ENCODE measurements at places on chromosomes 6 and 20.

DNA sequence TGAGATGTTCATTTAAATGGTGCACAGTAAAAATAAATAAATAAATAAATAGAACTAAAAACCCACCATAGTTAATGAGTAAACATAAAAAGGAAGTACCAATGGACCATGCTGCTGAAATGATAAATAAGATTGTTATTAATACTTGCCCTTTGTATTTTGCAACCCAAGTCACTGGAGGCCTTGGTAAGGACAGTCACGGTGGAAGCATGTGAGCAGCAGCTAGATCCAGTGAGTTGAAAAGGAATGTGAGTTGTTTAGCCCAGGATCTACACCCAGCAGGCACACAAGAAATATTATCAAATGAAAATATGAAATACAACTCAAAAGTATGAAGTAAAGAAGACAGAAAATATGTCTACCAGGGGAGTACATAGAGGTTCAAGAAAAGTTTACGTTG lies 6.7 kb downstream of the LGSN start:
- no peak for DNase-seq

GRCh38 chr6:72832271-72832670 lies 210.4 kb downstream of the KCNQ5 start:
- no peak for DNase-seq

DNA sequence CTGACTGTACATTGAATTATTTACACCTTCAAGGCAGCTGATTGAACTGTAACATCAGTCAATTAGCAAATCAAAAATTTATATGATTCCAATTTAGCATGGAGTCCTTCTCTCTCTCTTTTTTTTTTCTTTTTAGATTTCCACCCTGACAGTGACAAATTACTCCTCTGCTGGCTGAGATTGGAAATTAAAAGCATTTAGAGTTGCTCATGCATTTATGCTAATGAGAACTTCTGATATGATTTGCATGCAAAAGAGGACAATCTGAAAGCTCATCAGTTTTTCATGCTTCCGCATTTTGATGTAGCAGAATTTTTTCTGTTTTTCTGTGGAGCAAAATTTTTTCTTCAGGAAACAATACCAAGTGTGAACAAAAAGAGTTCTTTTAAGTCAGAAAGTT lies 130.5 kb upstream of the NOX3 start:
- DNase-seq = no peak

DNA sequence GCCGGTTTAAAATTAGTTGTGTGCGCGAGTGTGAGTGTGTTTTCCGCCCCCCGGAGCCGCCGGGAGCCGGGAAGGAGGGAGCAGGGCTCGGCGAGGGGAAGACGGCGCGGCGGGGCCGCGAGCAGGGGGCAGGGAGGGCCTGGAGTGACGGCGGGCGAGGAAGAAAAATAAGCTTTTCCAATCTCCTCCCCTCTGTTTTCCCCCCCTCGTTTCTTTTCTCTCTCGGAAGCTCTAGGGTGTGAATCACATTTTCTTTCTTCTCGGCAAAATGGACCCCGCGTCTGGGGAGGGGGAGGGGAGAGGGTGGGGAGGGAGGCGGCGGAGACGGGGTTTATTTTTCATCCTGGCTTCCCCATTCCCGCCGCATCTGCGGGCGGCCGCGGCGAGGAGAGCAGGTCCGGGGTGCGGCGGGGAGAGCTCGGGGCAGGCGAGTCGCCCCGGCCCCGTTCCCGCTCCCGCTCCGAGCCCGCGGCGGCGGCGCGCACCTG lies 881 bp downstream of the BICRAL start:
- no peak for DNase-seq

DNA sequence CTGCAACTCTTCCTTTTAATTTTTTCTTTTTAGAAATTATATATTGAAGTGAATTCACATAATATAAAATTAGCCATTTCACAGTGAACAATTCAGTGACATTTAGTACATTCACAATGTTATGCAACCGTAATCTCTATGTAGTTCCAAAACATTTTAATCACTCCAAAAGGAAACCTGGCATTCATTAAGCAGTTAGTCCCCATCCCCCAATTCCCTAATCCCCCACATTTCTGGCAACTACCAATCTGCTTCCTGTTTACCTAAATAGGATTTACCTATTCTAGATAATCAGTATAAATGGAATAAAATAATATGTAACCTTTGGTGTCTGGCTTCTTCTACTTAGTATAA lies 8.5 kb upstream of the DDX27 start:
- DNase-seq = no peak

DNA sequence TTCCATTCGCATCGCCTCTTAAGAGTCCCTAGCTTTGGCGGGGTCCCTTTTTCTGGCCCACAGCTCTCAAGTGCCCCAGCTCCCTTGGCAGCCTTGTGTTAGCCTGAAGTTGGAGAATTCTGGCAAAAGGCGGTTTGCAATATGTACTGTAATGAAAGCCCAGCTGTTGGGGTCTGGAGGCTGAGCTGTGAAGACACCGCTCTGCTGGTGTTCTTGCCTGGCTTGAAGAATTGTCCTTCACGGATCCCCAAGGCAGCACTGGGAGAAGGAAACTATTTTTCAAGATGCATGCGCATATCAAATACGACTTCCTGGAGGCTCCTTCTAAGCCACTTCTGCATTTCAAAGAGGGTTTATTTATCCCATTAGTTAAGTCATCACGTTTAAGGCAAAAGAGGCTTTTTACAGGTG lies 21.4 kb upstream of the CITED2 start:
- DNase-seq = no peak

- DNase-seq = no peak
Measured at GRCh38 chr6:169382735-169383134, 129.1 kb upstream of the THBS2 start.

GRCh38 chr6:166675736-166676135 lies 48.7 kb upstream of the RPS6KA2 start:
- no peak for DNase-seq

DNA sequence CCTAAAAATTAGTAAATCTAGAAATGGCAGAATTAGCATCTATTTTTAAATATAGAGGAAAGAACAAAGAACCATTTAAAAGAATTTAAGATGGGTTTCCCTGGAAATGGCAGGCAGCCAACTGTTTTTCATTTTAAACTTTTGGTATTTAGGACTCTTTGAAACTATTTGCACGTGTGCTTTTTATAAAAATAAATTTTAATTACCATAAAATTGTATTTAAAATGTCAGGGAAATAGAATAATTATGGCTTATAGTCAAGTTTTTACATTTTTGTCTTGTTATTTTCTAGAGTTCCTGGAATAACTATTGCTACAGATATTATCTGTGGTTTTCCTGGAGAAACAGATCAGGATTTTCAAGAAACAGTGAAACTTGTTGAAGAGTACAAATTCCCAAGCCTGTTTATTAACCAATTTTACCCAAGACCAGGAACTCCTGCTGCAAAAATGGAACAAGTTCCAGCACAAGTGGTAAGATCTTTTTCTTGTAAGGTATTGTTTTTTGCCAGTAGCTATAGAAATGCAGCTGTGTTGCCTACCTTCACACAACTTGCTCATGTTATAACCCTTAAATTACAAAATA lies 528.7 kb upstream of the SOX4 start:
- no peak for DNase-seq

DNA sequence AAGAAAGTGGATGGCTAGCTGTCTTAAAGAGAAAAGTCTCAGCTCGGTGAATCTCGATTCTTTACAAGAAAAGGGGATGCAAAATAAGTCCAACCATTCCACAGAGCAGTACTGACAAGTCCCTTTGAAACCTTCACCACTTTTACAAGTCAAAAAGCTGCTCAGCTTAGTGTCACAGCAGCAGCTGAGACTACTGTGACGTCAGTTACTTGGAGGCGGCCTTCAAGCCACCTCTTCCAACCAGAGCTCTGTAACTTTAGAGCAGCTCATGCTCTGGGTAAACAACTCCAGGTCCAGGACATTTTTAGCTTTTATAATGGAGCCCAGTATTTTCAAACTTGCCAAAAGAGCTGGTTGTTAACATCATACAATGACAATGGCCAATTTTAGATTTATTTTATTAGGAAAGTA lies at the start of gene KIAA0408:
Gene KIAA0408 (minus strand): TSS at position 159 of the 411 bp plus-strand sequence. CDS start 5,408 bp downstream, outside the sequence.
- no peak for DNase-seq

GRCh38 chr6:95243053-95243452 lies 334.3 kb upstream of the MANEA start:
- no peak for DNase-seq

GRCh38 chr6:163571730-163572129 lies 157.2 kb downstream of the QKI start:
- no peak for DNase-seq

- no peak for DNase-seq
Measured at GRCh38 chr20:56861590-56861989, 232.5 kb downstream of the TFAP2C start.

DNA sequence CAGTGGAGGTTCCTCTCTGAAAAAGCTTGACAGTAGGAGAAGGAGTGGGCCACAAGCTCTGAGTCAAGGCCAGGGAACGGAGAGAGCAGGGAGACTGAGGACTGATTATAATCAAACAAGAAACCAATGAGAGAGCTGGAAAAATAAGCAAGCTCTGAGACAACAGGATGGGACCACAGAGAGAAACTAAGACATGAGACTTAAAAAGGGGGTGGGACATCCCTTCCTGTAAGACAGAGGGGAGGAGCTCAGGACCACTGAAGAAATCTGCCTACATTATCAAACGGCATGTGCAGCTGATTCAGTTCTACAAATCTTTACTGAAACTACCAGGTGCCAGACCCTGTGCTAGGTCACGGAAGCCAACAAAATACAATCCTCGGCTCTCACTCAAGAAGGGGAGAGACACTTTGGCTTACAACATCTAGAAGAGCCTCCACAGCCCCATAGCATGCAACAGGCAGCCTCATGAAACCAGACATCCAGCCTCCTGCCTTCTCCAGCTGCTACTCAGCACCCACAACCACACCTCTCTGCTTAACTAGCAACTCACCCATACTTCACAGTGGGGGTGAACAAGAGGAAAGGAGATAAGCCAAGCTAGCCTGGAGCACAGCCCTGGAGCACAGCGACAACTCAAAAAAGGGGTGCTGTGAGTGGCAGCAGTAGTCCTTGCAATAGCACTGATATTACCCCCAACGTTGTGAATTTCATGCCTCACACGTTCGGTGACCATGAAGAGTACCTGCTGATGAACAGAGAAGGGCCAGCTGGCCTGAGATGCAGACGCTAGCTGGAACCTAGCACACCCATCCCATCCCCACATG lies 39.1 kb upstream of the ANKRD60 start:
- no peak for DNase-seq

DNA sequence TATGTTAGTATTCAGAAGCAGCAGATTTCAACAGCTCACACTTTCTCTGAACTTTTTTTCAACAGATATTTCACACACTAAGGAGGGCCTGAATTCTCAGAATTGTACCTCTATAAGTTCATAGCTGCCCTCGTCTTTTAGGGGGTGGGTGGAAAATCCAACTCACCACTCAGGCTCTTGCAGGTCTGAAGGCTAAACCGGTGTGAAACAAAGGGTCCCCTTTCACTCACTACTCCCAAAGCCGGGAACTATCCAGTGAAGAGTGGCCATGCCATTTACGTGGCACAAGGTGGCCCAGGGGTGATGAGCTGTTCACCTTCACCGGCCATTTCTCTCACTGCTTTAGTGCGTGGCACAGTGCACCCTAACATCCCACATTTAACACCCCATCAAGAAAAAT lies 24.2 kb downstream of the TBC1D7 start:
- DNase-seq = no peak

- no peak for DNase-seq
Measured at GRCh38 chr20:34956751-34957472, 1.2 kb downstream of the MYH7B start.

DNA sequence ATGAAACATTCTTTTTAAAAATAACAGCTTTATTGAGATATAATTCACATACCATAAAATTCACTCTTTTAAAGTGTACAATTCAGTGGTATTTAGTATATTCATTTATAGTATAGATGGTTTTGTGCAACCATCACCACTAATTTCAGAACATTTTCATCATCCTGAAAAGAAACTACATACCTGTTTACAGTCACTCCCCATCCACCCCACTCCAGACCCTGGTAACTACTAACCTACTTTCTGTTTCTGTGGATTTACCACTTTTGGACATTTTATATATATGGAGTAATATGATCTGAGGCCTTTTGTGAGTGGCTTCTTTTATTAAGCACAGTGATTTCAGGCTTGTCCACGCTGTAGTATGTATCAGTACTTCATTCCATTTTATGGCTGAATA lies 2.5 kb upstream of the TMEM217 start:
- DNase-seq = no peak

DNA sequence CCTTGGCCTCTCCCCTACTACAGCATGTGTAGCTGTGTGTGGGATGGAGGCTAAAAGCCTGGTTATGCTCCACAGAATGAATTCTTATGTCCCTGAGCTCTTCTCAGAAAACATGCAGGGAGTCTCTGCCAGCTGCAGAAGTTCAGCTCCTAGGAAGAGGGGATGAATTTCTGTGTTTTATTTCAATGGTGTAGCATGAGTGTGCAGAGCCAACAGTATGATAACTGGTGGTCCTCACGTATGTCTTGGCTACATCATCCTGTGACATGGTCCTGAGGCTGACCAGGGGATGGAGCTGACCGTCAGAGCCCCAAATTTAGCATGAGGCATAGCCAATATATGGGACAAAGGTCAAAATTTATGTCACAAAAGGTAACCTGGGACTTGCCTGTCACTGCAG lies 266.1 kb downstream of the ADGB start:
- no peak for DNase-seq

- DNase-seq = no peak
Measured at GRCh38 chr20:23234311-23235078, 116.1 kb upstream of the NXT1 start.
